ENCODE measurements at places on chromosomes 3 and 15. TPM values are rescaled to one million over a fixed set of nuclear protein-coding genes. Genes with fewer than 3 reads are reported as not detected.

DNA sequence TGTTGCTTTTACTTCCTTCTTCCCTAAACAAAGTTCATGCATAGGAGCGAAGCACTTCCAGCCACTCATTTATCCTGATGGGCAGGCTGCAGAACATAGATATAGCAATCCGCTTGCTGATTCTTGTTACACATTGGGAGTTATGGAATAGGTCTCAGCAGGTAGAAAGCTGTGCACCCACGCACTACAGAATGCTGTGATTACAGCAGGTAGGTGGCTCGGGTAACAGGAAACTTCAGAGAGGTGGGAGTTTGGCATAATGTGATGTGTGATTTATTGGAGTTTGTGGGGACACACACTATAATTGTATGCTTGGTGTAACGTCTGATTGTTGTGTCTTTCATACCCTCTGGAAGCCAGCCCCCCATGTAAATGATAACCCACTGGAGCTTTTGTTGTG, 99.2 kb upstream of the MEIS2 start:
- H3K27ac ChIP-seq, result no peak overlapping the region
- H3K27me3 ChIP-seq, result no peaks in the 10 kb centered on the region
- no peak overlapping the region for H3K4me3 ChIP-seq
- H3K36me3 ChIP-seq, result no peaks in the 10 kb centered on the region
- no peaks in the 10 kb centered on the region for H3K4me1 ChIP-seq

- peak overlapping the region; percentile 98 for H3K27ac ChIP-seq
- peak; percentile 68 for DNase-seq
- H3K4me3 ChIP-seq, result peak overlapping the region; percentile 75
- no peaks in the 10 kb centered on the region for H3K36me3 ChIP-seq
Observed at GRCh38 chr15:67840749-67841512, 1.1 kb upstream of the RNU6-1 start.

DNA sequence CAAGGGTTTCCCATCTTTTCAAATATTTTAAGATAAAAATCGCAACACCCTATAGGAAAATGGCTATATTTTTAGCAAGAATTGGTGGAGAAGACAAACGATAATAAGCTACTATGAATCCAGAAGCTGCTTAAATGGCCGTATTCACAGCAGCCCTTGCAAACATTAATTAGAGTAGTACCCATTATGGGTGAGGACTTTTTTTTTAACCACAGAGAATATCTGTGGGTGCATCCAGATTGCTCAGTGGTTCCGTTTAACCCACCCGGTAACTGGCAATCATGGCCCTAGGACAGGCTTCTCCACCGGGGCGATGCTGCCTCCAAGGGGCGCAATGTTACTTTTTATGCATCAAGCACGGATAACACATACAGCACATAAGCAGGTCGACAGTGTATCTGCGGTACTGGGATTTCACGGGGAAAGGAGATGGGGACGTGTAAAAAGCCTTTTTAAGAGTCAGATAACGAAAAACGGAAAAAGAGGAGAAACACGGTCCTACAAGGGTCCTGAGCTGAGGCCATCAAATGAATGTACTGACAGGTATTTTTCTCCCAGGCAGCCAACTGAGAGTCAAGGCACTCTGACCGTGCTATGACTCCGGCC, 968 bp upstream of the TMEM266 start:
- no peaks in the 10 kb centered on the region for H3K36me3 ChIP-seq
- DNase-seq, result no peak
- peak overlapping the region; percentile 63 for H3K4me3 ChIP-seq
- no peaks in the 10 kb centered on the region for H3K27me3 ChIP-seq
- peaks cover 20% of the 10 kb centered on the region for H3K4me1 ChIP-seq

- no peak overlapping the region for H3K4me3 ChIP-seq
- no peak for DNase-seq
- H3K27me3 ChIP-seq, result no peaks in the 10 kb centered on the region
- H3K4me1 ChIP-seq, result no peaks in the 10 kb centered on the region
- H3K36me3 ChIP-seq, result no peaks in the 10 kb centered on the region
Observed at GRCh38 chr3:10977892-10978510, 14.5 kb upstream of the SLC6A1 start.

- no peak overlapping the region for H3K4me3 ChIP-seq
- H3K36me3 ChIP-seq, result no peaks in the 10 kb centered on the region
- H3K27ac ChIP-seq, result no peak overlapping the region
- no peaks in the 10 kb centered on the region for H3K4me1 ChIP-seq
- no peak for DNase-seq
Observed at GRCh38 chr15:36605604-36606263, 26.3 kb downstream of the CDIN1 start.

DNA sequence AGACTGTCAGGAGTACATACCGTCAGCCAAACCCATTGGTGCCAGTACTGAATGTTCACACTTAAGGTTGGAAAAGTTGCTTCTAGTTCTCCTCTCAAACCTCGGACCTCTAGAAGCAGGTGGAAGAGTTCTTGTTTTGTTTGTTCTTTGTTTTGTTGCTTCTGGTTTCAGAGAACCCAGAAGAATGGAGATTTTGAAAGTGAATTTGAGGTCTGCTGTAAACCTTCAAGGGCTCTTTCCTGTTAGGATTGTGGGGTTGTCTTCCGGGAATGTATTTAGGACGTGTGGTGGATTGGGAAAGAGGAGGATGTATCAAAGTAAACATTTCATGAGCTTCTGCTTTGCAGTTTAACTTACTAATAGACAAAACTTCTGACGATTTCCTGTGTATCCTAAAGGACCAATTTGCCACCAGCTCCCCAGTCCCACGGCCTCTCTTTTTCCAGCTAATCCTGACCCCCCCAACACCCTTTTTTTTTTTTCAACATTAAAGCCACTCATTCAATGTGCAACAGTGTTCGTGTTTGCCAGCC, 50.3 kb downstream of the FILIP1L start:
- no peak overlapping the region for H3K4me3 ChIP-seq
- H3K36me3 ChIP-seq, result no peaks in the 10 kb centered on the region
- H3K4me1 ChIP-seq, result peaks cover 7% of the 10 kb centered on the region
- DNase-seq, result no peak
- no peak overlapping the region for H3K27ac ChIP-seq
- H3K27me3 ChIP-seq, result no peaks in the 10 kb centered on the region

- H3K36me3 ChIP-seq, result no peaks in the 10 kb centered on the region
- no peaks in the 10 kb centered on the region for H3K4me1 ChIP-seq
- H3K27ac ChIP-seq, result no peak overlapping the region
- DNase-seq, result no peak
- no peaks in the 10 kb centered on the region for H3K27me3 ChIP-seq
- H3K4me3 ChIP-seq, result no peak overlapping the region
Observed at GRCh38 chr15:40825661-40826422, 2.7 kb downstream of the PPP1R14D start.

IL20RB gene
- not detected for total RNA-seq
